ENCODE measurements at places on chromosomes 6 and 20.
A peak's percentile ranks its signal among the peaks of the same experiment; 100 is the strongest.

GRCh38 chr6:42017021-42017643 is 33.2 kb upstream of the TAF8 start:
- no peak for DNase-seq

- DNase-seq = no peak
These were observed 144.0 kb upstream of the AGPAT4 start for GRCh38 chr6:161417717-161418462.

DNA sequence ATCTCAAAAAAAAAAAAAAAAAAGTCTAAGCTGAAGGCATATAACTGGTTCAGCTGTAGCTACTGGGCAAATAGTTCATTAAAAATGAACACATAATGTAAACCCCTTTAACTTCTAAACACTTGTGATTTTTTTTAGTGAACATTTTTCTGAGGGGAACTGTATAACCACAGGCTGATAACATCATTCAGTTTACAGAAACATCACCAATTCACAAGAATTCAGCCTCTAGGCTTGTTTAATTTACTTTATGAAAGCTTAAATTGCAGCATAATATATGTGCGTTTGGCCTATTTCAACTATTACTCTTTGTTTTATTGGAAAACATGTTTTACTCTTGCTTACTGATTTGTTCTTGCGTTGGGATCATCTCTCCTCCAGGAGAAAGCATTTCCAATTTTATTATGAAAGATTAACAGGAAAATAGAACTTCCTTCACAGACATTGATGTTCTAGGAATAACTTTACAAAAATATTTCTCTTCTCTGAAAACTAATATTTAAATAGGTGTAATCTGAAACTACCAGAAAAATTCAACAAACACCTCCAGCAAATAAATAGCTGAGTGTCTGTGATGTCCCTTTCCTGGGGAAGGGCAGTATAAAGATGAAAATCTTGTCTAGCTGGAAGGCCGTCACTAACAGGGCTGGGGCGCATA is 284.5 kb downstream of the UST start:
- no peak for DNase-seq

DNA sequence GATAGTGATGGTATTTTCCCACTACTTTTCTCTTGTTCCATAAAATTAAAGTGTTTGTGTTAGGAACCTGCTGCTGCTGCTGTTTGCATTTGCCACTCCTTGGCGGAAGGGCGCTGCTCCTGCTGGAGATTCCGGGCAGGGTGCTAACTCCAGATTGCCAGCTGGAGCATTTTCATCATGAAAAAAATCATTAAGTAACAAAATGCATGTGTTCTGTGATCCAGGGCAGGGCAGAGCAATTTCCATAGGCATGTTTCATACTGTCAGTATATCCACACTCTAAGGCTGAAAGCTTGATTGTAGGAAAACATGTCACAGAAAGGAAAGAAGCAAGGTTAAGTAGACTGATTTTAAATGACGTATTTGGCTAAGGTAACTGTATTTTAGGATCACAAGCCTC is 24.0 kb downstream of the PBOV1 start:
- DNase-seq = no peak

DNA sequence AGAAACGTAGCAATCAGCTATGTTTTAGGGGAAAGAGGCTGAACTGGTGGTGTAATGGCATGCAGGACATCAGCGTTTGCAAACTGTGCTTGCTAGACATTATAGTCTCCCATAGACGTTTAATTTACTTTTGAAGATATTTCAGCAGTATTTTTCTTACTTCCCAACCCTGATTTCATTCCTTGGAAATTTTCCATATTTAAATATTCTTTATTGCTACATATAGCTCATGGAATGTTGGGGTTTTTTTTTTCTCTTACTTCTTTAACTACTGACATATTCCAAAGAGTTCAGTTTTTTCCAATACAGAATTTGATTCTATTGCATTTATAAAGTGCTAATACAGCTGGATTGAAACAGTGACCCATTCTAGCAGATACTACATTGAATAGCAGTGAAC is 694.4 kb upstream of the CITED2 start:
- DNase-seq = no peak

GRCh38 chr20:52305858-52306257 is 114.3 kb upstream of the ZFP64 start:
- DNase-seq = no peak

- DNase-seq = no peak
These were observed 253.6 kb downstream of the ANKRD60 start for GRCh38 chr20:57974863-57975262.

GRCh38 chr6:999552-999951 is 306.6 kb upstream of the EXOC2 start:
- DNase-seq = no peak

DNA sequence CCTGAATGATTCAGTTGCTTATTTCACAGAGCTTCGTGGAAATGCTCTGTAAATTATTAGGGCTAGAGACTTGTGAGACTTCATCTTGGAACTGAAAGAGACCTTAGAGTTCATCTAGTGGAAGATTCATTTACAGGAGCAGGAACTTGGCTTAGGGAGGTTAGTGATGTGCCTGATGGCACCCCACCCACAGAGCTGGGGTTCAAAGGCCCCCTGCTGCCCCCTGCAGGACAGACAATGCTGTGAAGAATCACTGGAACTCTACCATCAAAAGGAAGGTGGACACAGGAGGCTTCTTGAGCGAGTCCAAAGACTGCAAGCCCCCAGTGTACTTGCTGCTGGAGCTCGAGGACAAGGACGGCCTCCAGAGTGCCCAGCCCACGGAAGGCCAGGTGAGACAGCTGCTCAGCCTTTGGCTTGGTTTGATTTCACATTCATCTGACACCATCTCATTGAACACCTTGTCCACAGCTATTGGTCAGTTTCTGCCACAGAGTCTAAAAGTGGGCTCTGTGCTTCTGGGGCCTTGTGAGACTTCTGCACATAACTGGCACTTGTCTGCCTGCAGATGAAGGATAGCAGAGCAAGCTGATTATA is 25.1 kb downstream of the MYBL2 start:
- DNase-seq = peak; percentile 70

Data from WTC11 (cell line).